ENCODE measurements at places on chromosomes 16 and 17. TPM values are rescaled to one million over a fixed set of nuclear protein-coding genes. Genes with fewer than 3 reads are reported as not detected.
A peak's percentile ranks its signal among the peaks of the same experiment; 100 is the strongest.

- no peak for DNase-seq
These were observed 347.7 kb downstream of the NPIPA8 start for GRCh38 chr16:17988839-17989238.

DNA sequence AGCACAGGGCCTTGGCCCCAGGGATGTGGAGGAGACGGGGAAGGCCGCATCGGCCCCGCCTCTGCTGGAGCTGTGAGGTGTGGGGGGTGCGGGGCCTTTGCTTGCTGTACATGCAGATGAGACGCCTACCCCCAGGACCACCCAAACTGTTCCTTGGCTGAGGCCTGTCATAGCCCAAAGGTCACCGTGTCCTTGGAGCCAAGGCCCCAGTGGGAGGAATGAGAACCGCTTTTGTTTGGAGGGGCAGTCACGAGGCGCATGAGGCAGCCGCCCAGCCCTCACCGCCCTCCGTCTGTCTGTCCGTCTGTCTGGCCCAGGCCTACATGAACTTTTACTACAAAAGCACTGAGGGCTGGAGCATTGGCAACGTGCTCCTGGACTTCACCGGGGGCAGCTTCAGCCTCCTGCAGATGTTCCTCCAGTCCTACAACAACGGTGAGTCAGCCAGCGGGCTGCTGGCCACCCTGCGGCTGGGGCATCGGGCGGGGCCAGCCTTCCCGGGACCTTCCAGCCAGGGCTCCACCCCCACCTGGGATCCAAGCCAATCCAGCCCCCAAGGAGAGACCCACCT lies 8.8 kb downstream of the TAX1BP3 start:
- peak; percentile 88 for DNase-seq

- DNase-seq: peak; percentile 73
These were observed at the start of gene ZNF629 for GRCh38 chr16:30786936-30787612. Gene ZNF629, minus strand, starts transcription at chr16:30787205. Its CDS starts 2,723 bp downstream, at chr16:30784482.

- DNase-seq: peak; percentile 26
These were observed 405 bp upstream of the CBLN1 start for GRCh38 chr16:49281843-49282642.

DNA sequence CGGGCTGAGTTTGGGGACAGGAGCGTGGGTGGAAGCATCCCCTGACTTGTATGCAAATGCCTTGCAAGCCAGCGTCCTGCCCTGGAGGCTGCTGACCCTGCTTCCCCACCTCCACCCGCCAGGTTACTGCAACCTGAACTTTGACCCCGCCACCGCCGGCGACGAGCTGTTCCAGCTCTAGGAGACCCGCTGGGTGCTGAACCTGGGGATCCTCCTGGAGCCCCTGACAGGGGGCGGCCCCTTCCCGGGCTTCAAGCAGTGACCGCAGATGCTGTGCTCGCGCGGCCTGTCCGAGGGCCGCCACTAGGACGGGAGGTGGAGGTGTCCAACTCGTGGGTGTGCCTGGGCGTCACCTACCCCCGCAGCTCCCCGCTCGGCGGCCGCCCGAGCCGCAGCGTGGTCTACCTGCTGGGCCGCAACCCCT lies 10.7 kb upstream of the SLC16A5 start:
- DNase-seq: no peak

GRCh38 chr16:88672776-88673175 lies 9.9 kb upstream of the MVD start:
- DNase-seq: no peak

- no peak for DNase-seq
These were observed 36.1 kb upstream of the COX10 start for GRCh38 chr17:14033166-14033565.

GRCh38 chr17:79168486-79169055 lies 93.9 kb downstream of the ENGASE start:
- DNase-seq: no peak

DNA sequence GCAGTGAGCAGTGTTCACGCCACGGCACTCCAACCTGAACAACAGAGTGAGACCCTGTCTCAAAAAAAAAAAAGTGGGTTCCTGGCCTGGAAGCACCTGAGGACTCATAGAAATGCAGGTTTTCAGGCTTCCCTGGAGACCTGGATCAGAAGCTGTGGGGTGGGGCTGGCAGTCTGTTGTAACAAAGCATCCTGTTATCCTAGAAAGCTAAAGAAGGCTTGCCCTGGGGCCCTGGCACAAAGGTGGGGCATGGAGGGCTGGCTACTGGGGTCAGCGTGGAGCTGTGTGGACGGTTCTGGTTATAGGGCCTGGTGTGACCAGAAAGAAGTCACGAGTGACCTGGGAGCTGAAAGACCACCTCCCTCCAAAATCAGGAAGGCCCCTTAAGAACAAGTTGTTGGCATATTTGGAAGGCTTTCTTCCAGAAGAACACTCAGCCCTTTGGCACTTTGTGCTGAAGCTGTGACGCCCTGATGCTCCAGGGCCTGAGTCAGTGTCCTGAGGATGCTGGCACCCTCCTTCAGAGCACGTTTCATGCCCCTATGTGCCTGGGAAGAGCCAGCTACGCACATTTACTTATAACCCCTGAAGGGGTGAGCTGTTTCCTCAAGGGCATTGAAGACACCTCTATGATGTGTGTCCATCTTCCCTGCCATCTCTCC lies 6.2 kb downstream of the CRISPLD2 start:
- DNase-seq: no peak

- no peak for DNase-seq
These were observed 15.0 kb upstream of the KDM6B start for GRCh38 chr17:7818746-7819645.

DNA sequence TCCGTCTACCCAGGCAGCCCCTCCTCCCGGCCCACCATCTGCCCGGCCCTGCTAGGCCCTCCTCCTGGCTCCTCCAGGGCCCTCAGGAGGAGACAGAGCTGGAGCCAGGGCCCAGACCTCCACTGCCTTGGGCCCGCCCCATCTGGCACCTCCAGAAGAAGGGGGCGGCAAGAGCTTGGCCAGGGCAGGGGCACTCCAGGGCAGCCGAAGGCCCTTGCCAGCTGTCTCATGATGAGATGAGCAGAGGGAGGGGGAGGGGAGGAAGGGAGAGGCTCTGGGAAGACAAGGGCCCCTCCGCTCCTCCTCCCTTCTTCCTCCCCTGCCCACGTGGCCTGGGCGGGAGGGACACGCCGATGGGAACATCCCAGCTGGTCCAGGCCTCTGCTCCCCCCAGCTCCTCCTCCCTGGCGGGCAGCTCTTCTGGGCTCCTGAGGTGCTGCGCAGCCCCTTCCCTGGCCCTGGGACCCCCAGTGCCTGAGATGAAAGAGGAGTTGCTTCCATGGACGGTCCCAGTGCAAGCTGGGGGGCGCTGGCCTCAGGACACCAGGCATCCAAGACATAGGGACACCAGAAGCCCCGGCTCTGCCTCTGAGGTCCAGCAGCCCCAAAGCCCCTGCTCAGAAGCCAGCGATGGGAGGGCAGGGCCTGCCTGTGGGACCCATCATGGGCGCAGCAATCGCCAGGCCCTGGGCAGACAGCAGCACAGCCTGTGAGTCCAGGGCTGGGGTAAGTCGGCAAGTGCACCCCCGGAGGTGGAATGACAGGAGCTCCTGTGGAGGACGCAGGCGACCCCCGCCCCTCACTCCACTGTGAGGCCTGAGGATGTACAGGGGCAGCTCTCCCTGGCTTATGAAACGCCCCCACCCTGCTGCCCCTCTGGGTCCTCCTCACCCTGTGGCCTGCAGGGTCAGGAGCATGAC lies 23.6 kb upstream of the ENPP7 start:
- peak; percentile 73 for DNase-seq

GRCh38 chr17:17041018-17041521 lies 1.2 kb upstream of the MPRIP start:
- no peak for DNase-seq

- DNase-seq: no peak
These were observed 32.3 kb downstream of the BRCA1 start for GRCh38 chr17:43092901-43093300.

DNA sequence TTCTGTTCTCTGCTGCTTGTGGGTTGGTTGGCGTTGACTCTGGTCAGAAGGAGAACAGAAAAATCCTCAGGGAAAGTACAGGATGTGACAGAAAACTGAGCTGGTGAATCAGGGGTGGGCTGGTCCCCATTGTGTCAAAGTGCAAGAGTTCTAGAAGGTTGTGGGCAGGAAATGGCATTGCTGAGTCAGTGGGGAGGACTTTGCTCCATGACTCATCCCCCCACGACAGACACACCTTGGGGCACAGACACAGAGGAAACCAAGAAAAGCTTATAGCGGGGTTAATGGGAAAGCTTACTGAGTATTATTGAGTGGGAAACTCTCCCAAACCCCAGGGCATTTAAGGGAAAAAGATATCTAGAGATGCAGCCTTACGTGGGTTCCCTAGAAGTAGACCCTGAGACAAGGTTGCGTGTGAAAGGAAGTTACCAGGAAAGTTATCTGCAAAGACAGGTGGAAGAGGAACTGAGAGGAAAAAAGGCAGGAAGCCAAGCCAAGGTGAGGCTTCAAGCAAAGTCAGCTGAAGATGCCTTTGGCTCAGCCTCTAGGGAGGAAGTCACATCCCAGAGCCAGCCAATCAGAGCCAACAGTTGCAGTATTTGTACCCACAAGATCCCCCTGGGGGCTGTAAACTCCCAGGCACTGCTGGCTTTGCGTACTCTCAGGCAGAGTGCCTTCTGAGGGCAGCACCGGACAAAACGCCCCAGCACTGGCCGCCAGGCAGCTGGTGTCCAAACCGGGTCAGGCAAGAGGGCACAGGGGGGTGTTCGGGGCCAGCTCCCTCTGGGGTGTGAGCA lies 86.4 kb downstream of the FOXL1 start:
- DNase-seq: no peak

- DNase-seq: no peak
These were observed 32.5 kb downstream of the TMC6 start for GRCh38 chr17:78096093-78096492.

DNA sequence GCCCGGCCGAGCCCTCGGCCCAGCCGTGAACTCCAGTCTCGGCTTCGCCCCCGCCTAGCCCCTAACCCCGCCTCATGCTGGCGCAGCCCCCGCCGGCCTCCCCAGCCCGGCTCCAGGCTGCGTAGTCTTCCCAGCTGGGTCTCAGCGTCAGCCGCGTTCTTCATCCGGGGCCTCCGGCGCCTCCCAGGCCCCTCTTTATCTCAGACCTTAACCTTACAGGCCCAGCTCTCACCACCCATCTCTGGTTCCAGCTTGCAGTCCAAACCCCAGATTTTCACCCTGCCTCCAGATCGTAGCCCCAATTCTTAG lies at the start of gene PROCA1:
PROCA1 (minus strand) TSS at position 166 of the 309 bp plus-strand sequence. CDS start 228 bp downstream, outside the sequence.
- DNase-seq: no peak

DNA sequence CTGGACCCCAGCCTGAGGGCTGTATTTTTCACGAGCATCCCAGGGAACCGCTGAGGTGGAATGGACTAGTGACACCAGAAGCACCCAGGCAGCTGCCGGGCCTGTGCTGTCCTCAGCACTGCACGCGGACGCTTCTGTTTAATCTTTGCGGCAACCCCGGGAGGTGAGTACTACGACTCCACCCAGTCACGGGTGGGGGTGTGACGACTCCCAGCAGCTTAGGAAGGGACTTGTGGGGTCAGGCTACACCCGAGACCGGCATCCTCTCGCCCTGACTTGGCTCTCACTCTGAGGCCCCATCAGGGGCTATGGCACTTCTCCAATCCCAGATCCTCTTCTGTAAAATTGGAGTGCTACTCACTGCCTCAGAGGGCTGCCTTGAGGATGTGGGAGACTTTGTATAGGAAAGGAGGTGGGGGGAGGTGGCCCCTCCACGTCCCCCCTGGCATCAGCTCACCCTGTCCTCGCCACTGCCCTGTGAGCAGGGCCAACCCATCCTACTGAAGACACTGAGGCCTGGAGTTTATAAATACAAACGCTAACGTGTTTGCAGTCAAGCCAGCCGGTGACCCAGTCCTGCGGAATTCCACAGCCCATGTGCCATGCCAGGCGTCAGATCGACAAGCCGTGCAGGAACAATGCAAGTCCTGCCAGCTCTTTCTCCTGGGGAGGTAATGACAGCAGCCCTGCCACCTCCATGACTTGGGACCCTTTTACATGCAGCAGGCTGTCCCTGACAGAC lies 44.4 kb downstream of the PPL start:
- DNase-seq: no peak

DNA sequence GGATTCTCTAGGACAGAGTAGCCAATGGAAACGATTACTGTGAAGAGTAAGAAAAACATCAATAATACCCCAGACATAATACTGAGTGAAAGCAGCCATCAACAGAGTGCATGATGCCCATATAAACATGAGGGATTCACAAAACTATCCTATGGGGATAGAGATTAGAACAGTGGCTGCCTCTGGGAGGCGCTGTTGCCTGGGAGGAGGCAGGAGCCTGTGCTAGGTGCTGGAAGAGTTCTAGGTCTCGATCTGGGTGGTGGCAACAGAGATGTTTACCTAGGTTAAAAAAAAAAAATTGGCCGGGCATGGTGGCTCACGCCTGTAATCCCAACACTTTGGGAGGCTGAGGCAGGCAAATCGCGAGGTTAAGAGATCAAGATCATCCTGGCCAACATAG lies 7.9 kb downstream of the FA2H start:
- DNase-seq: no peak

DNA sequence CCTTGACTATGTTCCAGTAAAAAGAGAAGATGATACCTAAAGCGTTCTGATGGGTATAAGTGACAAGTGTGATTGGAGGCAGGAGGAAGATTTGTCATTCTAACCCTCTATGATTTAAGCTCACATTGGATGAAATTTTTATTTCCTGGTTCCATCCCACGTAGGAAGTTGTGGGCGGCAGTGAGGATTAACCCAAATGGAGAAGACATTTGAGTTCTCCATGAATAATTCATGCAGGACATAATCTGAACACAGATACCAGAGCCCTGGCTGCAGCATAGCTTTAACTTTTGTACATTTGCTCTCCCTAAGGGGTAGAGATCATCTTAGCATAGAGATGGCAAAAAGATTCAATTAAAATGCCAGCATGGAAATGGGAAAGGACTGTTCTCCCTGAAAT lies 146.3 kb downstream of the SLC39A11 start:
- no peak for DNase-seq

GRCh38 chr17:58310511-58311428 lies 17.8 kb downstream of the TSPOAP1 start:
- DNase-seq: no peak

GRCh38 chr16:55901566-55902217 lies 26.5 kb upstream of the CES5A start:
- DNase-seq: no peak

RCVRN gene
- total RNA-seq: not detected

NEUROD2 gene
- total RNA-seq: not detected

AATK gene
- 0.88 TPM for total RNA-seq

IGSF6 gene
- total RNA-seq: 0.82 TPM

C17orf78 gene
- total RNA-seq: not detected

MYH11 gene
- total RNA-seq: 447 TPM

NXN gene
- total RNA-seq: 99.0 TPM

DNAAF8 gene
- total RNA-seq: 3.5 TPM

KRT9 gene
- not detected for total RNA-seq

YPEL2 gene
- 21.2 TPM for total RNA-seq

CXCL16 gene
- total RNA-seq: 9.1 TPM
